NCI-H2107 (cell line): ENCODE measurements at places on chromosomes 12 and 14.

DNA sequence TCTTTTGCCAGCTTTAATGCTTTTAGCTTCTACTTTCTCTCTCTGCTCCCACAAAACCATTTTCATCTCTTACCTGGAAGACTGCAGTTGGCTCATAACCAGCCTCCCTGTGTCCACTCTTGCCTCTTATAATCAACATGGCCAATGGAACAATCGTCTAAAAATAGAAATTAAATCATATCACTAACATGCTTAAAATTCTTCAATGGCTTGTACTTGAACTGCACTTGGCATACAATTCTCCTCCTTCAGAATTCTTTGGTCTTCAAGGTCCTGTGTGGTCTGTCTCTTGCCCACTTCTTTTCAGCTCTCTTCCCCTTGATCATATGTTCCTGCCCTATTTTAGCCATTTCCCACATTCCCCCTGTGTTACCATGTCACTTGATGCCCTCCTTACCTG, 342.2 kb downstream of the ATP23 start:
- no peak for DNase-seq

GRCh38 chr14:95391331-95391730, 71.6 kb upstream of the CLMN start:
- no peak for DNase-seq

DNA sequence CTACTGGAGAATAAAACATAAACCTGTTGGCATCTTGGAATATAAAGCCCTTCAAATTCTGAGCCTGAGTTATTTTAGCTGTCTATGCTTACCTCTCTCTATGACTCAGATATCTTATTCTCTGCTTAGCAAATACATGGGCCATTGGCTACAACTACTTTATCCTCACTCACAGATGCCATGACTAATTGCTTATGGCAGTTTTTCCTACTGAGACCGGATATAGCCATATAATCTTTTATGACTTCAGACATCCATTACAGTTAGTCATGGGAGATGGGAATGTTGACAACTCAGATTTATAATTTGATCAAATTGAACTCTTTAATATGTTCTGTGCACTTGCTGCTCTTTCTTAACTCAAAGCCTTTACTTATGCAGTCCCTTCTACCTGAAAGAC, 502.4 kb upstream of the ATP2B1 start:
- DNase-seq = no peak

DNA sequence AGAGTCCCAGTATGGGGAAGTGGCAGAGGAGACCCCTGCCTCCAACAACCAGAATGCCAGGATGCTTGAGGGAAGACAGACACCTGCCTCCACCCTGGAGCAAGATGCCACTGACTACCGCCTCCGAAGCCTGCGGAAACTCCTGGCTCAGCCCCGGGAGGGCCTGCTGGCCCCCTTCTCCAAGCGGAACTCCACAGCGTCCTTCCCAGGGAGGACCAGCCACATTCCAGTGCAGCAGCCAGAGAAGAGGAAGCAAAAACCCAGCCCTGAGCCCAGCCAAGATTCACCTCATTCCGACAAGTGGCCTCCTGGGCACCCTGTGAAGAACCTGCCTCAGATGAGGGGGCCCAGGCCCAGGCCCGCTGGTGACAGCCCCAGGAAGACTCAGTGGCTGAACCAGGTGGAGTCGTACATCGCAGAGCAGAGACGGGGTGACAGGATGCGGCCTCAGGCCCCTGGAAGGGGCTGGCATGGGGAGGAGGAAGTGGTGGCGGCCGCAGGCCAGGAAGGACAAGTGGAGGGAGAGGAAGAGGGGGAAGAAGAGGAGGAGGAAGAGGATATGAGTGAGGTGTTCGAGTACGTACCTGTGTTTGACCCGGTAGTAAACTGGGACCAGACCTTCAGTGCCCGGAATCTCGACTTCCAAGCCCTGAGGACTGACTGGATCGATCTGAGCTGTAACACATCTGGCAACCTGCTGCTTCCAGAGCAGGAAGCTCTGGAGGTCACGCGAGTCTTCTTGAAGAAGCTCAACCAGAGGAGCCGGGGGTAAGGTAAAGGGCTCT, 93.7 kb downstream of the B4GALNT3 start:
- no peak for DNase-seq

GRCh38 chr12:51390891-51391282, 319 bp downstream of the GALNT6 start:
- no peak for DNase-seq

DNA sequence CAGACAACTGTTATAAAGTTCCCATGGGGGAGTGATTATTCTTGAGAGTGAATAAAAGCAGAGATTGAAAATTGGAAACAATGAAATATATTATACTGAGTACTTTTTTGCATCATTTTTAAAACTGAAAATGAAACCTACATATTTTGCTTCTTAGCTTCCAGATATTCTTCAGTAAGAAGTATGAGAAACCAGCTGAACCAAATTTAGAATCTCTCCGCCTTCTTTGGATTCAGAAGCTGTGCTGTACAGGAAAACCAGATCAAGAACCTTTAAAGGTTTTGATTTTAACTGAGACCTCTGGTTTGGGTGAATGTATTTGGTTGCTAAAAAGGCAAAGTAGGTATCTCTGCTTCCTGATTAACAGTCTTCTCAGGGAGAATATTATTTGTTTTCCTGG, 109.4 kb downstream of the AKAP6 start:
- DNase-seq = no peak

GRCh38 chr14:24351517-24351916, 11.7 kb upstream of the RIPK3 start:
- no peak for DNase-seq

- no peak for DNase-seq
Measured at GRCh38 chr12:93484315-93484981, 17.1 kb downstream of the MRPL42 start.

DNA sequence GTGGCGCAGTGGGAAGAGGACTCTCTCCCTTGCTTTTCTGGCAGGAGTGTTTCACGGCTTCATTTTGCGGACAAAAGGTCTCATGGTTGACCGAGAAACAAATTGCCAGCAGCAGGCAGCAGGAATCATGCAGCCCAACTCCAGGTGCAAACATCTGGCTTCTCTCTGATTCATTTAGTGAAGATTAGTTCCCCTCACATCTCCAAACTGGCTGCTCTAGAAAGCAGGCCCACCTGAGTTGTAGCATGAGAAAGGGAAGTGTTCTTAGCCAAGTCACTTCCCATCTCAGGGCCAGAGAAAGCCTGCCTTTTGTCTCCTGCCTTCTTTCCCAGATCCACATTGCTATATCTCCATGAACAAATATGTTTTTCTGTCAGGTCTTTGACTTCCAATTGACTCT, 120.8 kb upstream of the CCDC196 start:
- no peak for DNase-seq

DNA sequence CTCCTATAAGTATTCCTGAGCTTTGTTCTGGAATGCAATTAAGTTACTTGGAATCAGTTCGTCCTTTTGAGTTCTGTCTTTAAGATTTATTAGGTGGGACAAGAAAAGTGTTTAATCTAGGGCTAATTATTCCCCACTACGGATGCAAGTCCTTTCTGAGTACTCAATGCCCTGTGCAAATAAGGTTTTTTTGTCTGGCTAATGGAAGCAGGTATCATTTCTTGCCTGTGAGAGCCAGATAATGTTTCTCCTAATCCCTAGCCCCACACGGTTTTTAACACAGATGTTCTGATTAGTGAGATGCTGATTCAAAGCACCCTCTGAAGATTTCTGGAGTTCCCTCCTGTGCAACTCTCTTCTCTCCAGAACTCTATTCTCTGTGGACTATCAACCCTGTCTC, 296.6 kb upstream of the PRICKLE1 start:
- no peak for DNase-seq

GRCh38 chr14:93962701-93963601, 13.4 kb downstream of the ASB2 start:
- no peak for DNase-seq

GRCh38 chr14:83779266-83779665, 1750.7 kb upstream of the FLRT2 start:
- no peak for DNase-seq

DNA sequence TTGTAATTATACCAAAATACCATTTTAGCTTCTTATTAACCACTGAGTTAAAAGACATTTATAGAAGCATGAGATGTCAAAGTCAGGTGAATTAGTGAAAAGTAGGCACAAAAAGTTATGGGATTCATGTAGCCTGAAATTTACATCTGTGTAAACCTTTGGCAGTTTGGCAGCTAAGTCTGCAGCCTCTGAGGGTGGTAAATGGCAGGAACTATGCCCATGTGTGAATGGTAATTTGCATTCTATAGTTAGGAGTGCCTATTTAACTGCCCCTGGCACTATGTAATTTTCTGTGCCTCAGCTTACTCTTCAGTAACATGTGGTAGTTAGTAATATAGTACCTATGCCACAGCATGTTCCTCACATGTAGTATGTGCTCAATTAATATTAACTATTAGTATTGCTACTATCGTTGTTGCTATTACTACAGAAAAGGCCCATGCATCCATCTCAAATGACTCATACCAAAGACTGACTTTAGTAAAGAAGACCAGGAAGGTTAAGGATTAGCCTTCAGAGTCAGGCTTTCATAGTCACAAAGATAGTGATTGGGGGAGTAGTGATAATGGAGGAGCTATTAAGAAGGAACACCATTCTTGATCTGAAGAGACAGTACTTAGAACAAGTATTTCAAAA, 258.7 kb upstream of the BTG1 start:
- no peak for DNase-seq
